ENCODE measurements at places on chromosomes 12 and 14.
A peak's percentile ranks its signal among the peaks of the same experiment; 100 is the strongest.

DNA sequence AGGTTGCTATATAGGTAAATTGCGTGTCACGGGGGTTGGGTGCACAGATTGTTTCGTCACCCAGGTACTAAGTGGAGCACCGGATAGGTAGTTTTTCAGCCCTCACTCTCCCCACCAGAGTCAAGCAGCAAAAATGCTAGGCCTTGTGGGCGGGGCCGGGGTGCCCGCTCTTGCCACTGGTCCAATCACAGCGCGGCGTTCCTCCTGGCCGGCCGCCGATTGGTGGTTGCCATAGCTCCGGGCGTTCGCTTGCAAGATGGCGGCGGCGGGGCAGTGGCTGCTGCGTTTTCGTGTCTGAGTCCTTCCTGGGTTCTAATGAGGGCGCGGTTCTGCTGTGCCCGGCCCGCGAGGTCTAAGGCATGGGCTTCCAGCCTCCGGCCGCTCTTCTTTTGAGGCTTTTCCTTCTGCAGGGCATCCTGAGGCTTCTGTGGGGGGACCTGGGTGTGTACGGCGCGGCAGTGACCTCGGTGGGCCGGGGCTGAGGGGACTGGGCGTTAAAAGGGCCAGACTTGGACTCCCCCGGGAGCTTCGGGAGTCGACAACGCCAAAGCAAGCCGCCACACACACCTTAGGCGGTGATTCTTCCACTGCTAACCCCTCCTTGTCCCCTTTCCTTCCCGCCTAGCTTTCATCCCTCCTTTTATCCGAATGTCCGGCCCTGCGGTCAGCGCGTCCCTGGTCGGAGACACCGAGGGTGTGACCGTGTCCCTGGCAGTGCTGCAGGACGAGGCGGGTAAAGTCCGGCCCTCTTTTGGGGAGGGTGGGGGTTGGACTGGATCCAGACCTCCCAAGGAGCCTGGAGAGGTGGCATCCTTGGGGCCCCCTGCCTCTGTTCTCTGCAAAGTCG lies at the start of gene TCTN2:
Gene TCTN2, plus strand, starts transcription at position 232 of the 847 bp plus-strand sequence. Its CDS starts 128 bp downstream, at position 360.
- peak; percentile 99 for DNase-seq

- no peak for DNase-seq
Measured at GRCh38 chr14:39368261-39368959, 63.8 kb downstream of the FBXO33 start.

- DNase-seq: no peak
Measured at GRCh38 chr12:54373649-54374561, 9.6 kb upstream of the GPR84 start.

DNA sequence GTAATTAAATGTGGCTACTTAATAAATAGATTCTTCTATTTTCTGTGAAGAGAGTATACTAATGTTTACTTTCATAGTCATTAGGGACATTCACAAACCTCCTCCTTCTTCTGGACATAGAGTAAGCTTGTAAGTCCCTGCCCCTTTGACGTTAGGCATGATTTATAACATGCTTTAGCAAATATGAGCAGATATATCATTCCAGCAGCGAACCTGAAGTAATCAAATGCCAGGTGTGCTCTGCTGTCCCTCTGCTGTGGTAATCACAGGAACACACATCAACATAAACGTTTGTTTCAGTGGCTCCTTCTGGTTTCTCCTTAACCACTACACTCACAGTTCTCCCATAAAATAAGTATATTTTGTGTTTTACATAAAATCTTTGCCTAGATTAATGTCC lies 961.8 kb downstream of the FLRT2 start:
- DNase-seq: no peak

- no peak for DNase-seq
Measured at GRCh38 chr12:12563290-12563928, 746 bp upstream of the DUSP16 start.

DNA sequence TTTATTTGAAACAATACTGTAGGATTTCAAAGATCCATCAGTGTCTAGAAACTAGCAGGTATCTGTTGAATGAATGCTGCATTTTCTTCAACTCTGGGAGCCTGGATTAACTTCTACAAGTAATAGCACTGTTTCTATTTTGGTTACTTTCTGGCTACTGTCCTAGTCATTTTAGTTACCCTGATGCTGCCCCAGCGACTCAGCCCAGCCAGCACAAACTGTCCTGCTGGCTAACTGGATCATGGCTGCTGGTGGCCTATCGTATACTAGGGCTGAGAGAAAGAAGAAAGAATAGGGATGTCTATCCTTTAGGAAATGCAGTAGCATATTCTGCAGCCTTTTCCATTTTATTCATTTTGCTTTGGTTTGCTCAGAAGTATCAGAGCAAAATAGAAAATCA lies 53.9 kb downstream of the NTN4 start:
- DNase-seq: peak; percentile 60

DNA sequence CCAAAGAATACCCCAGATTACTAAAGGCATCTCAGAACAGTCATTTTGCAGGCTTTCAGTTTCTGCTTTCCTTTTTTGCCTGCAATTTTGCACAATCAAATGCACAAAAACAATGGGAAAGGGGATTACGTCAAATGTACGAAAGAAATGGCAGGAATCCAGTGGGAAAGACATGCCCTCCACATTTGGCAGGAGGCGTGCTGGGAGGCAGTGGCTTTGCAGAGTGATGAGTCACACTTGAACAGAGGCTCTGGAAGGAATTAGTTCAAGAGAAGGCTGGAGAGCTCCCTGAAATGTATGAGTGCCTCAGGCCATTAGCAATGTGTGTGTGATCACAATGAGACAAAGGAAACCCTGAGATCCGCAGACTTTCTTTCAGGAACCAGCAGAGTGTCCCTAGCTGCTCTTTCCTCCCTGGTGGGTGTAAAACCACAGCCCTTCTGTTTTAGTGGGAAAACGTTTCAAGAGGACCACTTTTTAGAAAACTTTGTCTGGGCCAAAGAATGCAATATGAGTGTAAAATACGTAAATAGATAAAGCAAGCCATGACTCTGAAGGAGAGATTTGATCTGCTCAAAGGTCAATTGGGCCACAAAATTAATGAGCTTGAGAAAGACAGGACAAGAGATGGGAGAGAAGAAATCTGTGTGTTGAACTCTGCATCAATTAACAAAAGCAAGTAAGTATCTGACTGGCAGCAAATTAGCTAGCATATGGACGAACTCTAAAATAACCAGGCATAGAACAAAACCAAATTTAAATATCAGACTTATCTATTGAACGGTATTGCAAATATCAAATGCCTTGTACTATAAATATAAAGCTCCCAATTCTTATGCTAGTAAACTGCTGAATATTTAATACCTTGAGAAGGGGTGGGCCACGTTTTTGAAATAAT lies 155.4 kb upstream of the PDE3A start:
- peak; percentile 89 for DNase-seq

DNA sequence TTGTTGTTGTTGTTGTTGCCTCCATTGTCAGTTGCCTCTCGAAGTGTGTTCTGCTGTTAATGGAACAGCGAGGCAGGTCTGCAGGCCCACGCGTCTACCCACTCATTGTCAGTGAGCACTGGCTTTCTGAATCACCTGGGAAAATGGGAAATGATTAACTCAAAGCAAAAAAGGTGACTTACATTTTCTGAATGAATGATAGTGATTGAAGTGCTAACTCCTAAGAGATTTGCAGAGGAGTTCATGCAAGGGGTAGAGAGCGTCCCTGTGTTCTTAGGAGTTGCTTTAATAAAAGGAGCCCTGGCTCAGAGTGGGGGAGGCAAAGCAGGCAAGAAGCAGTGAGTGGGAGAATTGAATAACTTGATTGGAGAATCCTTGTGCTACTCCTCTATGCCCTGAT lies 177.6 kb downstream of the CAND1 start:
- no peak for DNase-seq

- no peak for DNase-seq
Measured at GRCh38 chr12:68317047-68317667, 15.0 kb downstream of the MDM1 start.

DNA sequence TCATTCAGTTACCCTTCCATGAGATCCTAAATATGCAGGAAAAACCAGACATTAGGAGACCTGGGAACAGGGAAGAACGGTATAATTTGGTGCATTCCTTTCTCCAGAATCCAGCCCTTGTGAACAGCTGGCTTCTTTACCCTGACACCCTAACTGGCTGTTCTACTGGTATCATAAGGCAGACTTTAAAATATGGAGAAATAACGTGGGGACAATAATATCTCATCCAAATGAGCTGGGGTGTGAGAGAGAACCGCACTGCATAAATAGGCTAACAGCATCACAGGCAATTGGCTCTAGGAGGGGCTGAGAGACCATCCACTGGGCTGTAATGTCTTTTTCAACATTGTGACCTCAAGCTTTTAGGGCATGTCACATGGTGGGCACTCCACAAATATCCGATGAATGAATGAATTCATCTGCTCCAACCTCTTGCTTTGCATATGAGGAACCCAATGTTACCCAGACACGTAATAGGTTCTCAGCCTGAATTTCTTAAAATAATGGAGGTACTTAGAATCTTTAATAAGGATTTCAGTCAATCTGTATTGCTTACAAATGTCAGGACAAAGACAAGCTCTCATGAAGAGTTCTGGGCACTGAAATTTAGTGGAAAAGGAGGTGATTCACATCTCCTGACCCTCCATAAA lies 157.9 kb downstream of the SAMD4A start:
- no peak for DNase-seq

DNA sequence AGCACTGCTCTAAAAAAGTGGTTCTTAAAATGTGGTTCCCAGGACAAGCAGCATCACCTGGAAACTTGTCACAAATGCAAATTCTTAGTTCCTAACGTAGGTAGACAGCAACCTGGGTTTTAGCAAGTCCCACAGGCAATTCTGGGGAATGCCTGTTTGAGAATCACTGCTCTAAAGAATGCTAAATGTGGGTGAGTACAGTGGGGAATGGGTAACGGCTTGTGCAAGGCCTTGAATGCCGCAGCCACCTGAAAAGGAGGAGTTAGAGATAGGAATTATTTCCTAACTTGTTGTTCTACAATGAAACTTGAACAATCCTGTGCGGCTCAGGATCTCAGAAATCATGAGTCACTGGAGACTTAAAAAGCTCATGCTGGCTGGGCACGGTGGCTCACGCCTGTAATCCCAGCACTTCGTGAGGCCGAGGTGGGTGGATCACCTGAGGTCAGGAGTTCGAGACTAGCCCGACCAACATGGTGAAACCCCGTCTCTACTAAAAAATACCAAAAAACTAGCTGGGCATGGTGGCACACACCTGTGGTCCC lies 34.9 kb downstream of the GNS start:
- DNase-seq: no peak

- DNase-seq: no peak
Measured at GRCh38 chr12:76072568-76072967, 11.9 kb downstream of the NAP1L1 start.

GRCh38 chr12:109020796-109021380 lies at the start of gene SVOP:
TSS of gene SVOP (minus strand) at chr12:109021068. CDS start at chr12:109020868, 200 bp downstream.
- peak; percentile 83 for DNase-seq

GRCh38 chr12:2733493-2734355 lies 61.0 kb upstream of the FKBP4 start:
- DNase-seq: no peak

GRCh38 chr12:131987552-131987951 lies 37.8 kb downstream of the EP400 start:
- no peak for DNase-seq

GRCh38 chr12:23640754-23641153 lies 308.7 kb downstream of the SOX5 start:
- no peak for DNase-seq

DNA sequence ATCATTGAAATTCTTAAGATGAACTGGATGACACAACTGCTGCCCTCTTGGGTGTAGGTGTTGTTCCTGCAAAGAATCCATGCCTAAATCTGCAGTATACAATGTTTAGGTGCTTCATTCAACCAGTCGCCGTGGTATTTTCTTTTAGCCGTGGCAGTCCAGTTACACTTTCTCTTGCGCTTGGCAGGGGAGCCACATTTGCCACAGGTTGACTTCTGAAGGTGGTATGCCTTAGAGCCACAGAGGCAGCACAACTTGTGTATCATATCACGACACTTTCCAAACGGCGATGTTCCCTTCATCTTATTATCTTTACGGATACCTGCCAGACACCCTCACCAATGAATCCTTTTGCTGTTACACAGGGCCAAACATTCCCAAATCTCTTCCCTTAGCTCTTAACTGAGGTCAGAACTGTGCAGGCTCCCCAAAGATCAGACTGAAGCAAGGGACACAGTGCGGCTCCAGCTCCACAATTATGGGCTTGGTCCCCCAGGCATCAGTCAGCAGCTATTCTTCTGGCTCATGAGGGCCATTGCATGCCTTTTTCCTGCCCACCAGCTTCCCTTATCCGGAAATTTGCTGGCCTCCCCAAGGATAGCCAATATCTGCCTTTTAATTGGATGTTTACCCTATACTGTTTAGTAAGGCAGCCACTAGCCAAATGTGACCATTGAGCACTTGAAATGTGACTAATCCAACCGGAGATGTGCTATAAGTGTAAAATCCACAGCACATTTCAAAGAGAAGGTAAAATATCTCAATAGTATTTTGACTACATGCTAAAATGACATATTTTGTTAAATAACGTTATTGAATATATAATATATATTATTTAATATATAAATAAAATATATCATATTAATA lies 50.7 kb downstream of the SENP1 start:
- no peak for DNase-seq

GRCh38 chr14:71967704-71968103 lies 35.5 kb downstream of the RGS6 start:
- no peak for DNase-seq

- DNase-seq: peak; percentile 55
Measured at GRCh38 chr12:108798551-108799221, 58.7 kb downstream of the SSH1 start.

DNA sequence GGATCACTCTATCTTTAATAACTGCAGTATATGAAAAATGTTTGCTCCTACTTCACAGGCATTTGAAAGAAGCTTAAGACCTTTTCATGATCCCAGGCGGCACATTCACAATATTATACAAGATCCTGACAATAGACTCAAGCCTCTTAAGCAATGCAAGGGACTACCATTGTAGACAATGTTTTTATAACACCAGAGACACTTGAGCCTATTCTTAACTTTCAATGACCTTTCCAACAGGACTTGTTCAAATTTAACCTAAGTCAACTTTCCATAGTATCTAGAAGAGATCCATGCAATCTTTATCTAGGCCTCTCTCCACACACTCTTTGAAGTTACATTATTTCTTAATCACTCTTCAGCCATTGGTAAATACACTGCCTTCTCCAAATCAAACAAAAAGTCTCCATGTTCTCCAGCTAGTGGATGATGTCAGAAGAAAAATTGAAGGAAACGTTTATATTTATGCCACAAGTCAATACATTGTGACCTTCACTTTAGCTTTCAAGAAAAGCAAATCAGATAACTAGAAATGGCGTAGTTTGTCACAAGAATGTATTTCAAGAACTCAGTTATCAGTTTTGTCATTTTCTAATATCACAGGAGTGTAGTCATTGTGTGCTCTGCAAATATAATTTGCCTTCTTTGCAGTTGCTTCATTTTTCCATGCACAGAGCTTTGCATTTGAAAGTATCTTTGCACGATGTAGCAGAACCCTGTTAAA lies 41.2 kb downstream of the PHLDA1 start:
- DNase-seq: no peak

- peak; percentile 92 for DNase-seq
Measured at GRCh38 chr14:71753126-71753830, 179.0 kb upstream of the RGS6 start.

GRCh38 chr14:98728836-98729235 lies 543.2 kb downstream of the BCL11B start:
- no peak for DNase-seq

Measured in aorta (tissue), 5 donors.